ENCODE measurements at places on chromosomes 3 and 15.

DNA sequence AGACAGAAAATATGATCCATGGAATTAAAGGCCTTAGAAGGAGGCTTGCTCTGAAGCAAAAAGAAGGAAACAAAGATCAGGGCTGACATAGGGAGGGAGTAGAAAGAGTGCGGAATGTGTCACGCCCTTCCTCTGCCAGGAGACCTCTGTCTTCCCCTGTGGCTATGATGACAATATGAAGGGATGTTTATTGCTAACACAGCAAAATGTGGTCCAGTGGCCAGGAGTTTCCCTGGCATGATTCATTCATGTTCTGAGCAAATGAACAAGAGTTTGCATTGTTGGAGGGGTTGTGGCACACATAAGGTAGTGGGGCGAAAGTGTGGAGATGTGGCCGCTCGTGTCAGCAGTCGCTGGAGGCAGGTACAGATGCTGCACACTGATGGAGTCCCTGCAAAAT is 169.4 kb downstream of the SHQ1 start:
- DNase-seq: no peak

DNA sequence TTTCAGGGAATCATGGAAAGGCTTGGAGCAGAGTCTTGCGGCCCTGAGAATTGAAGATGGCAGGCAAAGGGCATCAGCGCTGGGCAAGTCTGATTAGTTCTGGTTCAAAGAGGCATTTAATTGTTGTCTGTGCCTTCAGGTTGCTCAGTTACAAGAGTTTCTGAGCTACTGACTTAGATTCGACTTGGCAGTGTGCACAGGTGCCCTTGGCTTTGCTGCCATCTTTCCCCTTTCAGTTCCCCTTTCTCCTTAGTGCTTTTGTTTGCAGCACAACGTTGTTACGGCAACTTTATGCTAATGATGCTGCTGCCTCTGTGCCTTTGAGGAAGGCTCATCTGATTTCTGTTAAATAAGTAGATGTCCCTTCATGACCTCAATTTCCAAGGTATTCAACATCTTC is 12.5 kb downstream of the P2RY14 start:
- DNase-seq: no peak

GRCh38 chr15:50953302-50953701 is 44.8 kb downstream of the AP4E1 start:
- no peak for DNase-seq

GRCh38 chr15:66899555-66900350 is 165.6 kb upstream of the SMAD3 start:
- no peak for DNase-seq

DNA sequence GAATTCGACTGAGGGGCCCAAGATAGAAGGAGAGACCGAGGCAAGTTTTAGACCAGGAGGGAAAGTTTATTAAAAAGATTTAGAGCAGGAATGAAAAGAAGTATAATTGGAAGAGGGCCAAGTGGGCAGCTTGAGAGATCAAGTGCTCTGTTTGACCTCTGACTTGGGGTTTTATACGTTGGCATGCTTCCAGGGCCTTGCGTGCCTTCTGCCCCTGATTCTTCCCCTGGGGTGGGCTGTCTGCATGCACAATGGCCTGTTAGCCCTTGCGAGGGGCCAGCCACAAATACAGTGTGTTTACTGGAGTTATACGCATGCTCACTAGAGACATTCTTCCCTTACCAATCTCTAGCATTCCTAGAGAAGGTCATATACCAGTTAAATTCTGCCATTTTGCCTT is 70.7 kb upstream of the LARS2 start:
- no peak for DNase-seq

- DNase-seq: no peak
Measured at GRCh38 chr3:74537164-74537563, 77.3 kb downstream of the CNTN3 start.

- no peak for DNase-seq
Measured at GRCh38 chr3:31197941-31198340, 303.5 kb upstream of the GADL1 start.

GRCh38 chr3:122415104-122415744 is 638 bp downstream of the WDR5B start:
- no peak for DNase-seq

- DNase-seq: no peak
Measured at GRCh38 chr3:4107430-4107829, 195.7 kb upstream of the SETMAR start.

DNA sequence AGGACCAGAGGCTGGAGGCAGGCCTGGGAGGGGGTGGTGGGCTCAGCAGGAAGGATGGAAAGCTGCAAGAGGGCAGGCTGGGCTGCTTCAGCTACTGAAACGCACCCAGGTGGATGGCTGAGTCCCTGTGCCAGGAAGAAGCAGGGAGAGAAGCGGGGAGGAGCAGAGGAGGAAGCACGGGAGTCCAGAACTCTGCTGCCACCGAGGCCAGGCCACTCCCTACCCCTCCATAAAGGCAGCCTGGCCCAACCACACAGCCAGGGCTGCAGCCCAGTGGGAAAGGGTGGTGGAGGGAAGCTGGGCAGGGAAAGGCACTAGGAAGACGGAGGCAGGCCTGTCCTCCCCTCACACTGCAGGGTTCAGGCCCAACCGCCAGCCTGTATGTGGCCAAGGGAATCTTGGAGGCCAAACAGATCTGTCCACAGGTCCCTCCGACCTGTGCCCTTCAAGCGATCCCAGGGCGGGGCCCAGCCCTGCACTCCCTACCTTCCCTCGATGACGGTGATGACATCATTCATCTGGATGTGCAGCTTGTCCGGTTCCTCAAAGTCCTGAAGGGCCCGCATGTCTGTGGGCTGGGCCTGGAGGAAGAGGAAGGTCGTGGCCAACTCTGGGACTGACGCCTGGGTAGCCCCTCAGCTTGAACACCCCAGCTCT is 30.5 kb downstream of the TNK2 start:
- DNase-seq: no peak

DNA sequence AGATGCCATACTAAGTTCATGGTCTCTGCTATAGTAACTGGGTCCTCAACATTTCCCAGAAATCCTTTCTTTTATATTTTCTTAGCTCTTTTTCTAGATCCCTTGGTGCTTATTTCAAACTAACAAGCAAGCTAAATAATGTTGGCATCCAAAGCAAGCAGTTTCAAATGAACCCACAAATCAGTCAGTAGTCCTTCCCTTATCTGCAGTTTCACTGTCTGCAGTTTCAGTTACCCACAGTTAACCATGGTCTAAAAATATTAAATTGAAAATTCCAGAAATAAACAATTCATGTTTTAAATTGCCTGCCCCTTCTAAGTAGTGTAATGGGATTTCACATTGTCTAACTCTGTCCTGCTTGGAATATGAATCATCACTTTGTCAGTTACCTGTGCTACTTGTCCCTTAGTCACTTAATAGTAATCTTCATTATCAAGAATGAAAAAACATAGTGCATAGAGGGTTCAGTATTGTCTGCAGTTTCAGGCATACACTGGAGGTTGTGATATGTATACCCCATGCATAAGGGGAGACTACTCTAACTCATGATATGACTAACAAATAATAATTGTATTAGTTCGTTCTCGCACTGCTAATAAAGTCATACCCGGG is 633.7 kb downstream of the MECOM start:
- no peak for DNase-seq

- DNase-seq: no peak
Measured at GRCh38 chr15:62781081-62781497, 261.5 kb upstream of the TPM1 start.

DNA sequence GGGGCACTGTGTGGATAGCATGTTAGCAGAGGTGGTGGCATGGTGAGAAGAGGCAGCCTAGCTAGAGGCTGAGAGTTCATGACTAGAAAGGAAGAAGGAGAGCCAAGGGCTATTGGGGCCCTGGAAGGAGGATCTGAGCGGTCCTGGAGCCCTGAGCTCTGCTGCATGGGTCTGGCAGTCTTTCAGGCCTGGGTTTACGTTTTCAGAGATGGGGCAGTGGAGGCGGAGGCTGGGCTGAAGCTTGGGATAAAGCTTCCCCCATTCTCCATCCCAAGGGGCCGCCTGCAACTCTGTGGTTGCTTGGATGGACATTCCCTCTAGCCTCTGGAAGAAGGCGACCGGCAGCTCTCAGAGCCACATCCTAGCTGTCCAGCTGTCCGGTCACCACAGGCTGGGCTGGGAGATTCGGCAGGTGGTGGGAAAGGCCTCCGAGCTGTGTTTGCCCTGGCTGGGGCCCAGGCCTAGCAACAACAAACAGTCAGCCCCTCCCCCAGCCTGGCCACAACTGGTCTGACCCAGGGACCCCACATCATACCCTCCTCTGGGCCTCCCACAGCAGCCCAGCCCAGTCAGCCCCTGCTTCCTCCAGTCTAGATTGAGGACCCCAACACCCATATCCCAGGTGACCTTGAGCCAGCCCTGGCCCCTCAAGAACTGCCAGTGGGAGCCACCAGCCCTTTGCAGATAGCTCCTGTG is 1.8 kb upstream of the SLC38A3 start:
- no peak for DNase-seq

DNA sequence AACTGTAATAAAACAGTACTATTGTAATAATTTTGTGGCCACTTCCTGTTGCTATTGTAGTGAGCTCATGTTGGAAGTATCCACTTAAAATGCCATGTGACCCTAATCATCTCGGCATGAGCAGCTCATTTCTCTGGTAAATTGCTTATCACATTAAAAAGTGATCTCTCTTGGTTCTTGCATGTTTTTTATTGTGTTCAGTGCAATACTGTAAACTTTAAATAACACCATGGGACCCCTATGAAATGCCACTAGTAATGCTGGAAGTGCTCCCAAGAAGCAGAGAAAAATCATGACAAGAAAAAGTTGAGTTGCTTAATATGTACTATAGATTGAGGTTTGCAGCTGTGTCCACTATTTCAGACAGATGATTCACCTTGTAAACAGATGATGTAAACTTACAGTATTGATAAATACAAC is 45.6 kb downstream of the NMD3 start:
- no peak for DNase-seq

DNA sequence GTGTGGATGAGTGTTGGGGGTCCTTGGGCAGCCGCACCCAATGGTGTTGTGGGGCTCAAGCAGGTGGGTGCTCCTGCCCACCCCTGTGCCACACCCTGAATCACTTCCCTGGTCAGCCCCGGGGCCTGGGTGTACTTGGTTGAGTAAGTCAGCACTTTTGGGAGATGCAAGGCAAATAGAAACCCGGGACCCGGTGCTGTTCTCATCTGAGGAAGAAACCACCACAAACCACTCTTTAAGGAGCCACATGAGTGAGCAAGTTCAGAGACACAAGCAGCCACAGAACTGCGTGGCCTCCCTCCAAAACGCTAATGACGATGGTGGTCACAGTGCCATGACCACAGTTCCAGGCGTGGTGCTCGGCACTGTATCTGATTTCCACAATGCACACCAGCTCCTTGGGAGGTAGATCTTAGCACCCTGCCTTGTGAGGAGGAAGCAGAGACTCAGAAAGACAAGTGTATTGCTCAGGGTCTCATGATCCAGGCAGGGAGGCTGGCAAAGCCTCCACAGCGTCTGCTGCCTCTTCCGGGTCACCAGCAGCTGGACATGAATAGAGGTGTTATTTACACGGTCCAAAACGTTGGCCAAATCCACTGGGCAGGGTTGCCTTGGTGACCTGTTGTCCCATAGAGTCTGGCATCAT is 118.2 kb upstream of the ALDH1A3 start:
- DNase-seq: no peak

DNA sequence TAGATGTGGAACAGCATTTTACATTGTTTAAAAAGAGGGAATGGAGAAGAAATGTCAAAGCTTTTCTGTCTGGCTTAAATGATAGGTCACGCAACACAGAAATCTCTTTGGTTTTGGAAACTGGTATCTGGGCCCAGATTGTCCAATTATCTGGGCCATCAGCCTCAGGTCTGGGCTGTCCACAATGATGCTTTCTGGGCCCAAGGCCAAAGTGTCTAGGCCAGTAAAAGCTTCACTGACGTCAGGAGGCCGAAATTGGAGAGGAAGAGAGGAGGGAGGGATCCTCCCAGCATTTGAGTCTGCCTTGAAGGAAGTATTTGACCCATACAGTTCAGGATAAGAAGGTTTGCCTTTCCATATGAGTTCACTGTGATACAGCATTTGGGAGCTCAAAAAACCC is 60.7 kb upstream of the ALDH1A3 start:
- DNase-seq: no peak
